Activated T-cell treated with anti-CD3 and anti-CD28 coated beads, Interleukin-2, amount 50 U/mL, for 48 hours (primary cell): ENCODE measurements at places on chromosomes 1 and 21.
A peak's percentile ranks its signal among the peaks of the same experiment; 100 is the strongest.

DNA sequence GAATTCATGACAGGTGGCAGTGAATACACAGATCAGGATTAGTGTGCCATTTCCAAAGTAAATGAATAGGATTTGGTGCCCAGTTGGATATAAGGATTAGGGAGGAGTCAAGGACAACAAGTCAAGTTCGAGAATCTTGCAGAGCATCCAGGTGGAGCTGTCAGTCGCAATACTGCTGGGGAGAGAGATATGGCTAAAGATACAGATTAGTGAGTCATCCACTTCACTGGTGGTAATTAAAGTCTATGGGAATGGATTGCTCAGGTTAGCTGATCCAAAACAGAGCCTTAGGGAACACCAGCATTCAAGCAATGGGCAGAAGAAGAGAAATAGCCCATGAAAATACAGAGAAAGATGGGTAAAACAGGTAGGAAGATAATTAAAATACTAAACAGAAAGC lies 26.8 kb downstream of the BCAS2 start:
- no peak for DNase-seq

DNA sequence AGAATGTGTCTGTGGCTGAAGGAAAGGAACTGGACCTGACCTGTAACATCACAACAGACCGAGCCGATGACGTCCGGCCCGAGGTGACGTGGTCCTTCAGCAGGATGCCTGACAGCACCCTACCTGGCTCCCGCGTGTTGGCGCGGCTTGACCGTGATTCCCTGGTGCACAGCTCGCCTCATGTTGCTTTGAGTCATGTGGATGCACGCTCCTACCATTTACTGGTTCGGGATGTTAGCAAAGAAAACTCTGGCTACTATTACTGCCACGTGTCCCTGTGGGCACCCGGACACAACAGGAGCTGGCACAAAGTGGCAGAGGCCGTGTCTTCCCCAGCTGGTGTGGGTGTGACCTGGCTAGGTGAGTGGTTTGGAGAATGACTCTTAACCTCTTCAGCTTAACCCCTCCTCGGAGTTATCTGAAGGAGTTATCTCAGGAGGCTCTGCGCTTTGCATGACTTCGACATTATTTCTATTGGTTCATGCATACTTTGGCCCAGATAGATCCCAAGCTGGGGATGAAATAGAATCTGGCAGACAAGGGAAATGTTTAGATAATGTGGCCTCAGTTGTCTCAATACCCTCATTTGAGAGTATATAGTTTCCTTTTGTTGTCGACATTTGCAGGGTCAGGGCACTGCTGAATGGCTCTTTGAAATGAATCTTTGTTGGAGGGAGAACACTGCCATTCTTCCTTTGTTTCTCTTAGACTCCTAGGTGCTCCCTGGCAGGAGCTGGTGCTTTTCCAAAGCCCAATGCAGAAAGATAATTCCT lies 39.7 kb downstream of the PTGFRN start:
- no peak for DNase-seq

GRCh38 chr1:55015123-55015522 lies 16.4 kb downstream of the BSND start:
- DNase-seq = no peak

DNA sequence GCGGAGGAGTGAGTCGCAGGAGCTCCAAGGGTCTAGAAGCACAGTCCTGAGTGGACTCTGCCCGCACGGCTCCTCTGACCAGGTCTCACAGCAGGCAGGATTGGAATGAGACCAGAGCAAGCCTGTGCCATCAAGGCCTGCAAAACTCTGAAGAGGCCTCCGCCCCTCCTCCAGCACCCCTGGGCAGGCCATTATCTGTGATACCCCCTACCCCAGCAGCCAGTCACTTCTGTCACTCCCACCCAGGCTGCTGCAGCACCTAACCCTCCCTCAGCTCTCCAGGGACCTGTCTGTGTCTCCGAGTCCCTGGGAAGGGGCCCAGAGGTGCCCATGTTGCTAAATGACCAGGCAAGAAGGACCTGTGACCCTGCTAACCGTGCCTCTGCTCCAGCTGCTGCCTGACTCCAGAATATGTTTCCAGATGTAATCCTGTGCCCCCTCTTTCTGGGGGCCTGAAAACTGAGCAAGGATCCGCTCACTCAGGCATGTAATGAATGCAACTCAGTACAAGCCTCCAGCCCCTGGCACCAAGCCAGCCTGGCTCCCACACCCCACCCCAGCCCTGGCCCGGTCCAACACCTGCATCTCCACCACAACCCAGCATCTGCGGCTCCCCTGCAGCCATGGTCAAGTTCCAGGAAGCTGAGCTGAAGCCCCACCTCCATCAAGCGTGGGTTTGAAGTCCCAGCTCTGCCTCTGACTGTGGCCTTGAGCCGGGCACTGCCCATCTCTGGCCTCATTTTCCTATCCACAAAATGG lies 22.1 kb upstream of the COL16A1 start:
- no peak for DNase-seq

GRCh38 chr1:166272851-166273250 lies 106.0 kb upstream of the FAM78B start:
- DNase-seq = no peak

DNA sequence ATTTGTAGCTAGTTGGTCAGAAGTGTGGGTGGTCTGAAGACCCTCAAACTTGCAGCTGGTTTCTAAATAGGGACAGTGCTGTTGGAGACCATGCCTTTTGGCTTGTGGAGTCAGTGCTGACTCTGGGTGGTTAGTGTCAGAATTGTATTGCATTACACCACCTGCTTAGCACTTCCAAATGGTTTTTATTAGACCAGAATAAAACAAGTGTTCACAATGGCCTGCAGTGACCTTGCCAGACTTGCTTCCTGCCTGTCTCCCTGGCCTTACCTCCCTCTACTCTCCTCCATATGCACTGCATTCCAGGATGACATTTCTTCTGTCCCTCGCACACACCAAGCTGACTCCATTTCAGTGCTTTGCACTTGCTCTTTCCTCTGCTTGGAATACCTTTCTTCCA lies 72.7 kb upstream of the CNIH3 start:
- DNase-seq = no peak

- DNase-seq = no peak
Observed at GRCh38 chr21:44896561-44897286, 23.2 kb upstream of the PTTG1IP start.

DNA sequence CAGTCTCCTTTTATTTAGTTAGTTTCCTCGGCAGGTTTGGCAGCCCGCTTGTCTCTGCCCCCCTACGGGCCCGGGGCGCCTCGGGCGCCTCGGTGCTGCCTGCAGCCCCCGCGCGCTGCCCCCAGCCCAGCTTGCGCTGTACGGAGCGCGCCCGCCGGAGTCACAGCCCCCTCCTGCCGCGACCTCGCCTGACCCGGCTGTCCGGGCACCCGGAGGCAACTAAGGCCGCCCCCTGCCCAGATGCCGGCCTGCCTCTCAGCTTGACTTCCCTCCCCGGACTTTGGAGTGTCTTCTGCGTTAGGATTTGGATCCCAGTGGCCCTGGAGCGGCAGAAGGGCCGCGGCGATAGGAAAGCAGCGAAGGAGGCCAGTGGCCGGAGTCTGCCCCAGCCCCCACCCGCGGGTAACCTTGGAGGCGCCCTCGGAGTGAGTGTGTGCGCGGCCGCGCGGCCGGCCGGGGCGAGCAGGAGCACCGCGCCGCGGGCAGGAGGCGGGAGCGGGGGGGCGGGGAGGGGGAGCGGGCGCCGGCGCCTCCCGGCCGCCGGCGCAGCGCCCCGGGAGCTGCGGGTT lies 7.6 kb downstream of the CDKN2C start:
- DNase-seq = peak; percentile 43

DNA sequence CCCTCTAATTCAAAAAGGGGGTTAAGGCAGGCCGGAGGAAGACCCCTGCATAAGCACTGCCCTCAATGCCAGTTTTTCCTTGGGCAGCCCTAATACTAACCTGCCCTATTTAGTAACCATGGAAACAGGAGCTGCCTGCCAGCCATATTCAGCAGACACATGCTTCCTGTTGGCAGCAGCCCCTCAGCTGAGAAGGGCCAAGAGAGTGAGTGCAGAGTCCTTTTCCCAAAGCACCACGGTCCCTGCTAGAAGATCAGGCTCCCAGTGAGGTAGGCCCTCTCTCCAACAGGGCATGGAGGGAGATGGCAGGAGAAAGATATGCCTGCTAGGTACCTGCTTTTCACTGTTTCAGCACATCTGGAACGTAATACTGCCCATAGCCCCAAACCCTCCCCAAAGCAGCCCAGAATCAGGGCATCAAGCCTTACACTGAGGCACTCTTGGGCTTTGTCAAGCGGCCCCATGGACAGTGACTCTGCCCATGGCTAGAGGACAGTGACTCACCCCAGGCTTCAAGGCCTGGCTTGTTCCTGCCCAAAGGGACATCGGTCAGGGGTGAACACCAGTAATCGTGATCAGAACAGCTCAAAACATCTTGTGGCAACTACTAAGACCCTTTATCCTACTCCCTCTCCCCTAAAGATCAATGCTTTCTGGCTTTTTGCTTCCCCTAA lies 64.5 kb downstream of the BCAR3 start:
- no peak for DNase-seq

GRCh38 chr1:168637350-168637991 lies 61.1 kb downstream of the XCL1 start:
- no peak for DNase-seq

DNA sequence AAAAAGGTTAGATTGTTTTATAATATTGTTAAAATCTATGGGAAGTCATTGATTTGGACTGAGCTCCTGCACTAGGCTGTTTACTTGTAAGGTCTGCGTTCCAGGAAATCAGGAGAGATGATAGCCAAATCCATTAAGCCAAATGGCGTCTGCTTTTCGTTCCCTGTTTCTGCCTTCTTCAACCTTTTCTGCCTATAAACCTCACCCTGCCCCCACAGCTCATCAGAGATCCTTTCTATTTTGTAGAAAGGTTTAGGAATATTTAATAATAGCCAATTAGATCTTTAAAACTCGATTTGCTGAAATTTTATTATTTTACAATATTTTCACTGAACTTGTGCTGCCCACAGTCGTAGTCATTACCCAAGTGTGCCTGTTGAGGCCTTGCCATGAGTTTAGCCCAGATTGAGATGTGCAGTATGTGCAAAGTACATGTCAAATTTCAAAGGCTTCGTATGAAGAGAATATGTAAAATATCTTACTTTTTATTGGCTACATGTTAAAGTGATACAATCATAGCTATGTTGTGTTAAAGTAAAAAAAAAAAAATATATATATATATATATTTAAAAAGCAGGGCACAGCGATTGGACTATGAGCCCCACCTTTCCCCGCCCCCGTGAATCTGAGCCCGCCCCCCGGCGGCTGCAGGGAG lies 444 bp upstream of the IARS2 start:
- no peak for DNase-seq

DNA sequence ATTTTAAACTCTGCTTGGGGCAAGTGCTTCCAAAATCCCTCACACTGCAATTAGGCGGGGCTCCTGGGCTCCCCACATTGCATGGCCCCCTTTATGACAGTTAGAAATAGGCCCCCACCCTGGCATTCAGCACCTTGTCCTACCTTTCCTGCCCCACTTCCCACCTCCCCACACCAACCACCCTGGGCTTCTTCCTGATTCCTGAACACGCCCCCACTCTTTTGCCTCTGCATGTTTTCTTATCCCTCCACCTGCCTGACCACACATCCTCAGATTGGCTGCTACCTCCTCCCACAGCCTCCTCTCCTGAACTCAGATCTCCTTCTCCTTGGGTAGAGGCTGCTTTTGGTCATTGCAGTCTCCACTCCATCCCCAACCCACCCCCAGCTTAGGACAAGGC lies 1.5 kb downstream of the MOB3C start:
- DNase-seq = no peak

DNA sequence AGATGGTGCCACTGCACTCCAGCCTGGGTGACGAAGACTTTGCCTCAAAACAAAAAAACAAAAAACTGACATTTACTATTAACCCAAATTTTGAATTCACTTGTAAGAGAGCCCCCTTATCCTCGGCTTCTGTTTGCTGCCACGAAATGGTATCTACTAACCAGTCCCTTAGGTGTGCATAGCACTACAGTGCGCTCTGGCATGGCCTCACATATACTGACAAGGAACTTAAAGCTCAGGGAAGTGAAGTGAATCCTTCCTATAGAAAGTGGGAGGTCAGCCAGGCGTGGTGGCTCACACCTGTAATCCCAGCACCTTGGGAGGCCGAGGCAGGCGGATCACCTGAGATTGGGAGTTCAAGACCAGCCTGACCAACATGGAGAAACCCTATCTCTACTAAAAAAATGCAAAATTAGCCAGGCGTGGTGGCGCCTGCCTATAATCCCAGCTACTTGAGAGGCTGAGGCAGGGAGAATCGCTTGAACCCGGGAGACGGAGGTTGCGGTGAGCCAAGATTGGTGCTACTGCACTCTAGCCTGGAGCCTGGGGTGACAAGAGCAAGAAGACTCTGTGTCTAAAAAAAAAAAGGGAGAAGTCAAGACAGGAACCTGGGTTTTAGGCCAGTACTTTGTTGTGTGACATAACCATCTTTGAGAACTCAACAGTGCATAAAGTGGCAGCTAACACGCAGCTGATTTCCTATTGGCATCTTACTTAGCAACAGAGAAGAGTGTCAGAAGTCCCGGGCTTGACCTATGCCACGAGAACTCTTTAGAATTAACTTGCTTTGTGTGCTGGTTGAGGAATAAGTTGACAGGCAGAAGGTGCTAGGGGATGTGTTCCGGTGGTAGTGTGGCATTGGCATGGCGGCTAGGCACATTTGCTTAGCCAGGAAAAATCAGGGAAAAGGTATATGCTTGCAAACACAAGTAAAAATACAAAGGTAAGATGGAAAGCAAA lies 16.8 kb downstream of the ERRFI1 start:
- DNase-seq = no peak
